ENCODE measurements at places on chromosomes 3 and 15.

- no peak for DNase-seq
Measured at GRCh38 chr15:42494998-42495360, 455 bp upstream of the SNAP23 start.

DNA sequence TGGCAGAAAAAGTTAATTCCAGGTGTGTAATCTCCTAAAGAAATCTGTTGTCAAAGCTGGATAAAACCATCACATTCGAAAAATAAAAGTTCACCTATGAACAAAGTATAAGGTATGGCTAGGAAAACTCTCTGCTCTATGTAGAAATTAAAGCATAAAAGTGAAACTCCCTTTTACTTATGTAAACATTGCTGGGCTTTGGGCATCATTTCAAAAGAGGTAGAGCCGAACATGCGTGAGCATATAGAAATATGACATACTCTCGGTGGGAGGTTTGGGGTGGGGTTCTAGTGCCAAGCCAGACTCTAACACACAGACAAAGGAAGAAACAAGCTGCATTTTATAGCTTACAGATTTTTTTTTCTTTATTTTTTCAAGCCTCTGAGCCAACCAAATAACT, 306.8 kb upstream of the ATP11B start:
- no peak for DNase-seq

- no peak for DNase-seq
Measured at GRCh38 chr15:76312540-76313174, 1.4 kb upstream of the ETFA start.

GRCh38 chr3:72320955-72321303, 527.3 kb downstream of the SHQ1 start:
- DNase-seq, result no peak

DNA sequence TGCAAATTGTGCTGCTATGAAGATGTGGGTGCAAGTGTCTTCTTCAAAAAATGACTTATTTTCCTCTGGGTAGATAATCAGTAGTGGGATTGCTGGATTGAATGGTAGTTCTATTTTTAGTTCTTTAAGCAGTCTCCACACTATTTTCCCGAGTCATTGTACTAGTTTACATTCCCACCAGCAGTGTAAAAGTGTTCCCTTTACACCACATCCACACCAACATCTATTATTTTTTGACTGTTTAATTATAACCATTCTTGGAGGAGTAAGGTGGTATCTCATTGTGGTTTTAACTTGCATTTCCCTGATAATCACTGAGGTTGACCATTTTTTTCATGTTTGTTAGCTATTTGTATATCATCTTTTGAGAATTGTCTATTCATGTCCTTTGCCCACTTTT, 19.7 kb upstream of the PSMD6 start:
- DNase-seq, result no peak

DNA sequence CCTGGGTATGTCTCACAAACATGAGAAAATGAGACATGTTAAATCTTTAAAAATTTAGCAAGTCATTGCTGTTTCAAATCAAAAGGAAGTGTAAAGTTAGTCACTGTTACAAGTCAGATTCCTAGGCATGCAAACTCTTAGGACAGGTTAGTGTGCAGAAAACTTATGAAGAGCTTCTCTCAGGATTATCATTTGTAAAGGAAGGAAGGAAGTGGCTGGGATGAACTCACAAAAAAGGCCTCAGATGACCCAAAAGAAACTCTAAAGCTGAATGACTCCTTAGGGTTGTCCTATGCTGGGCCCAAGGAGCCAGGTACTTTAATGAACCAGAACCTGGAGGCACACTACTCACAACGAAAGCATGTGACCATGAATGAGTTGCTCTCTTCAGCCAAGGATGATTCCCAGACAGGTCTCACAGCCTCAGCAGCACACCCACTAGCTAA, 25.0 kb downstream of the MSL2 start:
- DNase-seq, result no peak

GRCh38 chr3:156553705-156554356, 1.1 kb downstream of the SSR3 start:
- DNase-seq, result no peak

DNA sequence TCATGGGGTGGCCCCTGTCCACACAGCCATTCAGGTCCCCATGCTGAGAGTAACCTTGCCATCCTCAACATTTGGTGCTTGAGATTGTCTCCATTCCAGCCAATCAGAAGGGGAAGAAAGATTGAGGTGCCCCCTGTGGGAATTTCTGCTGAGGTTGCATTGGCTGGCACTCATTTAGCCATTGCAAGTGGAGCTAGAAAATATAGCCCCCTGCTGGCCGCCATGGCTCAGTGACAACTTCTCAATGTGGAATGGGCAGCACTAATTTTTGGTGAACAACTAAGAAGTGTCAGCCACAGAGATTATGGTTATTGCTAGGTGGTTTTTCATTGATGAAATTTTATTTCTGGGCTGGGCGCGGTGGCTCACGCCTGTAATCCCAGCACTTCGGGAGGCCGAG, 22.0 kb downstream of the COL6A6 start:
- no peak for DNase-seq

DNA sequence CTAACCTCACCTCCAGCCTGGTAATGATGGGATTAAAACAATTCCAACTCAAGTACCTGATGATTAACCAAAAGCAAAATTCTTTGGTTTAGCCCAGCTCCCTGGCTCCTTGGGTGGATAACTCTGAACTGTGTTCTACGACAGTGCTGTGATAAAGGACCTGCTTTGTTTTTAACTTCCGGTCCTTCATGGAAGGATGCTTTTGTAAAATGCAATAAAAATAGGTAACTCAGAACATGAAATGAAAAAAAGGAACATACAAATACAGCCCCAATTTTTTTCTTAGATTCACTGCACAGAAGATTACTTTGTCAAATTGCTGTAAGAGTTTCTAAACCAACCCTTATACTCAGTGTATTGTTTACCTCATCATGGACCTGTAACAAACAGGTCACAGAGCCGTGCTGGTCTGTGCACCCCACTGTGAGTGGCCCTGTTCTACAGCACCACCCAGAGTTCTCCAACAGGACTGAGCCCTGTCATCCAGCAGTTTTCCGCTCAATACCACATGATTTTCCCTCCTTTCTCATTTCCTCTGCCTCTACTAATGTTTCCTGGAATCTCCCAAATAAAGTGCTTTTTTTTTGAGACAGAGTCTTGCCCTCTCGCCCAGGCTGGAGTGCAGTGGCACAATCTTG, 4.9 kb upstream of the PCYT1A start:
- no peak for DNase-seq

- no peak for DNase-seq
Measured at GRCh38 chr3:170740726-170741591, 129.0 kb downstream of the RPL22L1 start.

- DNase-seq, result no peak
Measured at GRCh38 chr15:79132770-79133169, 42.2 kb upstream of the RASGRF1 start.

- DNase-seq, result no peak
Measured at GRCh38 chr3:143239031-143239430, 119.5 kb downstream of the CHST2 start.

DNA sequence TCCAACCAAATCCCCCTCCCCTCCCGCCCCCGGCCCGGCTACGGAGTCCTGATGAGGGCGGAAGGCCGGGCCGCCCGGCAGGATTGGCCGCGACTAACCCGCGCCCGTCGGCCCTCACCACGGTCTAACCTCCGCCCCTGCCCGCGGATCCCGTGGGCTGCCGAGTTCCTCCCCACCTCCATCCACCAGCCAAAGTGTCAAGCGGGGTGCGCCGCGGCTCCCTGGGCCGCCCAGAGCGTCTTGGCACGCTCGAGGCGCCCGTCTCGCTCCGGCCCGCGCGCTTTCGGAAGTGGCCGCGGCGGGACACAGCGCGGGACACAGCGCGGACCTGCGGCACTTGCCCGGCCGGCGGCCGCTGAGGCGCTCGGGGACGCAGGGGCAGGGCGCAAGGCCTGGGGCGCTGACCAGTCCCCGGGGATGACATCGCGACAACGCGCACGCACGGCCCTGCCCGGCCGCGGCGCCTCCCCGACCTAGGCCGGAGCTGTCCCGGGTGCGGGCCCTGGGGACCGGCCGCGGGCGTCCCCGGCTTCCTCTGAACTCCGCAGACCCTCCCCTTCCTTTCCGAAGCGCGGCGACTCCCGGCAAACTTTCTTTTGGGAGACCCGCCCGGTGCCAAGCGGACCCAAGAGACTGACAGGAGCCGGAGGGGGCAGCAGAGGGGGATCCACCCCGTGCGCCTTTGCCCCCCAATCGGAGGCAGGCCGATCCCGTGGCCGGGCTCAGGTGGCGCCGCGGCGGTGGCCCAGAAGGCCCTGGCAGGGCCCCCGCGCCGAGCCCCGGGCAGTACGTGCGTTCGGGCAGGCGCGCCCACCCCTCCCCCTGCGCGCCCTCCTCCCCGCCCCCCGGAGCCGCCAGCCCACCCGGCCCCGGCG, 112.8 kb upstream of the ICE2 start:
- DNase-seq, result no peak

- no peak for DNase-seq
Measured at GRCh38 chr3:12289524-12289923, 654 bp downstream of the PPARG start.

- no peak for DNase-seq
Measured at GRCh38 chr15:39018966-39019365, 454.4 kb upstream of the RASGRP1 start.

- DNase-seq, result no peak
Measured at GRCh38 chr15:43913026-43913780, 86.4 kb downstream of the WDR76 start.

DNA sequence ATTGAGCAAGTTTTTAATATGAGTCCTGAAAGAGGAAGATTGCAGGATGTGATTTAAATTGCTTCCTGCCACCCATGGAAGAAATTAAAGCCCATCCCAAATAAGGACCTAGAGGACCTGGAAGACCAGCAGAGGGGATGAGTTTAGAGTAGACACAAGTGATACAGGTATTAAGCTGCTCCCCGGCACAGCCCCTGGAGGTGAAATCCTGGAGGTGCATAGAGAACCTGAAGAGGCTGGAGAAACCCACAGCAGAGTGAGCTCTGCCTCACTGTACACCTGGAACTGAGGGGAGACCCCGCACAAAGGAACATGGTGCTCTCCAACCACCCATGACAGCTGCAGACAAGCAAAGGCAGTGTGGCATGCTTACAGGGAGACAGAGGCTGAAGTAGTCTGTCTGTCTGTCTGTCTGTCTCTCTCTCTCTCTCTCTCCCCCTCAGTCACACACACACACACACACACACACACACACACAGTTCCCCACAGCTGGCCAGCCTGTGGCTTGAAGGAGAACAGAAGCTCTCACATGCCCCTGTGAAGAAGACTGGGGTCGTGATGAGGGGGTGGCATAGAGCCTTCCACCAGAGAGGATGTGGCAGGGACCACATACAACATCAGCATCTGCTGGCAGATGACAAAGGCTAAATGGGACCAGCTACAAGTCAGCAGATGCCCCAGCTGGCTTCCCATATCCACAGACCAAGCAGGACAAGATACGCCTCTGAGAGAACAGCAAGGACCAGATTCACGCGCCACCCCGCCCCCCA, 38.1 kb downstream of the FSIP1 start:
- DNase-seq, result no peak

Data from stimulated activated CD8-positive, alpha-beta memory T cell treated with anti-CD3 and anti-CD28 coated beads, Interleukin-2, amount 100 ng/mL, for 1 hour (primary cell).